ENCODE measurements at places on chromosomes 16 and 17.

DNA sequence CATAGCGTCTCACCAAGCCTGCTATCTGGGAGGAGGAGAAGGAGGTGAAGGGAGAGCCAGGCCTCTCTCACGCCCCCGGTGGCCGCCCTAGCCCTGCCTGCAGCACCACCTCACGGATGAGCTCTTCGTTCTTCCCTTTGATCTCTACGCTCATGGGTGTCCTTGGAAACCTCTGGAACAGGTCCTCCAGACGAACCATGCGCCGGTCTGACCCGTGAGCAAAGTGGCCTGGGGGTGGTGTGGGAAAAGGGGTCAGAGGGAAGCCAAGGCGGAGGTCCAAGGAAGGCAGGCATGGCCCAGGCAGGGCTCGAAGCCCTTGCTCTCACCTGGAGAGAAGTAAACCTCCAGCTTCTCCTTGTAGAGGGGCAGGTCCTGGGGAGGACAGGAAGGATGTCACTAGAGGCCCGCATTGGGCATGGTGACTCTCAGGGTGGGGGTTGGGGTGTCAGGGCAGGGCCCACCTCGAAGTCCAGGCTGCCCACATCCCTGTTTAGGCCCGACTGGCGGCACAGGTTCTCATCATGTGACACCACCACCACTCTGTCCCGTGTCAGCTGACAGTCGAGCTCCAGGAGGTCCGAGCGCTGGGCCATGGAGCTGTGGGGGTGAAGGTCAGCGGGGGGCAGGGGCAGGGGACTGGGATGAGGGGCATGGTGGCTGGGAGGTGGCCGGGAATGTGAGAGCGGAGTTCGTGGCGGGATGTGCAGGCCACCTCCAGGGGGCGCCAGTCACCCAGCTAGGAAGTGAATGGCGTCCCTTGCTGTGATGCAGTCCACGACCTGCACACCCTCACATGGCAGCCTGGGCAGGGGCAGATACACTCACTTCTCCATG, 923 bp downstream of the GDPD3 start:
- peak; percentile 69 for DNase-seq

DNA sequence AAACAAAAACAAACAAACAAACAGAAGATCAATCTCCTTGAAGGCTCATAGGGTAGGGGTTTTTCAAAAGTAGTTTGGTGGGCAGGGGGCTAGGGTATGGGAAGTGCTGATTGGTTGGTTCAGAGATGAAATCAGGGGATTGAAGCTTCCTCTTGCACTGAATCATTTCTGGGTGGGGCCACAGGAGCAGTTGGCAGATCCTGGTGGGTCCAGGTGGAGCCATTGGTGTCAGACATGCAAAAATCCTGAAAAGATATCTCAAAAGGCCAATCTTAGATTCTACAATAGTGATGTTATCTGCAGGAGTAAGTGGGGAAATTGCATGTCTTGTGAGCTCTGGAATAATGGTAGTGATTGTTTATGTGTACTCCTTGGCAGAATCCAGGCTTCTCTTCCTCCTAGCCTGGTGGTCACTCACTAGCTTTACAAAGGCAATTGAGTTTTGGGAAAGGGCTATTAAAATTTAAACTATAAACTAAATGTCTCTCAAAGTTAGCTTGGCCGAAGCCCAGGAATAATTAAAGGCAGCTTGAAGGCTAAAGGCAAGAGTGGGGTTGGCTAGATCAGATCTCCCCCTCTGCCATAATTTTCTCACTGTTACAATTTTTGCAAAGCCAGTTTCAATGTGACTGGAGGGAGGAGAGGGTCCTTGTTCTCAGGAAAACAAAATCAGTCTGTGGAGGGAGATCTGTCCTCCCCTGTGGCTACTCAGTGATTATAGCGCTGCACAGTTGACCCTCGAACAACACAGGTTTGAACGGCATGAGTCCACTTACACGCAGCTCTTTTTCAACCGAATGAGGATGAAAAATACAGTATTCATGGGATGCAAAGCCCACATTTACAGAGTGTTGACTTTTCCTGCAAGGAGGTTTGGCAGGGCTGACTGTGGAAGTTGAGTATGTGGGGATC, 45.2 kb downstream of the RNF112 start:
- DNase-seq, result no peak

- no peak for DNase-seq
Measured at GRCh38 chr17:58331815-58332777, 3.5 kb upstream of the TSPOAP1 start.

- peak; percentile 95 for DNase-seq
Measured at GRCh38 chr17:55238179-55238930, 26.4 kb upstream of the HLF start.

Data from uterus (tissue), 4 donors.